Eye (tissue), 1 donor: ENCODE measurements at places on chromosomes 7 and 10.

DNA sequence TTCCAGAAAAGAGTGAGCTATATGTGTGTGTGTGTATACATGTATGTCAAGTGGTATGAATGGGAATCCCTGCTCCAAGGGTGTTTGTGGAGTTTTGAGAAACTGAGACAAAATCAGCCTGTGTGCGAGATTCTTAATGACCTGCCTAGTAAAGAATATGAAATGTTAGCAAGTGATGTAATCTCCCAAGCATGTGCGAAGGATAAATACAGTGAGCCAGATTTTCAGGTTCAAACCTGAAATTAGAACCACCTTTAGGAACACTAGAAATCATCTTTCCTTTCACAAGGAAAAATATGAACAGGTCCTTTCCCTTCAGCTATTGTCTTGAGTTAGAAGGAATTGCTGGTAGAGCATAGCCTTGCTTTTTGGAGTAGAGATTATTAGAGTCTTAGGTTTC is 457.6 kb downstream of the LRMDA start:
- no peak for DNase-seq

- no peak for DNase-seq
These were observed 2.4 kb upstream of the POLM start for GRCh38 chr7:44084701-44085100.

DNA sequence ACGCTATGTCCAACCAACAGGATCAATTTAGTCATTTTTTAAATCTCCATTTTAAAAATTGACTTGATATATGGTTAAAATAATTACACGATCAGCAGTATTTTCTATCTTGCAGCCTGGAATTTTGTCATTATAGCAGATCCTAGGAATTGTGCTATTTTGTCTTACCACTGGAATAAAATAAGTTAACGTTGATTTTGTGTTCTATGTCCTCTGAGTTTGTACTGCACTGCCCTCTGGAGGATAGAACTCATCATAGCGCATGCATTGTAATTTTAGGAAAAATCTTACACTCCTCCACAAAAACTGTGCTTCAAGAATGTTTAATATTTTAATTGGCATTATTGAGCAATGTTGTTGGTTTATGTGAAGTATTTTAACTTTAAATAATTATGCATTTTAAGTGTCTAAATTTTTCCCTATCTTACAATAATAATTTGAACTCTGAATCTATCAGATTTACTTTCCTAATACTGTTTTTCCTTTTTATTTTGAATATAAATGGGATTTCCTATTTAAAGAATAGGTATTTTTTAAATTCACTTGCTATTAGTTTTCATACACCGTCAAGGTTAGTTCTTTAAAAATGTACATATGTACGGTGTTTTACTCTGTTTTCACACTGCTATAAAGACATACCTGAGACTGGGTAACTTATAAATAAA is 220.1 kb downstream of the PPP1R3A start:
- DNase-seq: peak; percentile 66

- DNase-seq: no peak
These were observed 5.0 kb upstream of the CCM2 start for GRCh38 chr7:44994877-44995554.

- DNase-seq: no peak
These were observed 415.3 kb upstream of the PRKCQ start for GRCh38 chr10:6995341-6995740.

GRCh38 chr10:121159670-121160069 is 308.5 kb downstream of the WDR11 start:
- DNase-seq: no peak

- DNase-seq: no peak
These were observed 324.0 kb downstream of the LHFPL3 start for GRCh38 chr7:104652434-104652833.

DNA sequence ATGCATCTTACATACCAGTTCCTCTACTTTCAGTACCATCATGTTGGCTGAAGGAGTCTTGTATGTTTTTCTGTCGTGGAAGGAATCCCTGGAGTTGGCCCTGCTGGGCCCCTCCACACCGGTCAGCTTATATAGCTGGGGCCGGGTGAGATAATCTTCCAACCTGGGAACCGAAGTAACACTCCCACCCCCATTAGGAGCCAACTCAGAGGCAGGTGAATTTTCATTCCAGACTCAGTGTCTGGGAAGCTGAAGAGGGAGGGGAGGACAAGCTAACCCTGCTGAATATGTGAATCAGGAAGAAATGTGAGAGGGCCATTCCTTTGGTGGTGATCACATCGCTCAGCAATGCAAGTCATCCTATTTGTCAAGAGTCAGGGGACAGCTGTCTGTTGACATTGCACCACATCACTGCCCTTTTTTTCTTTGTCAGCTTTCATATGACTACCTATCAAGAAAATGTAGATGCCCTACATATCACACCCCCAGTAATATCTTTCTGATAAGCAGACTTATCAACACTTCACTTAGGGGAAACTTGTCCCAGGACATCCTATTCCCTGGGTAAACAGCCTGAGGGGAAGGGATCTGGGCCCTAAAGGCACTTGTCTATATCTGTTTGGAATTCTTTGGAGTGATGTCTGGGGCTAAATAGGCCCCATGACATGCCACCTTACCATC is at the start of gene ANKRD1:
ANKRD1 (minus strand) TSS at position 102 of the 681 bp plus-strand sequence; CDS start at position 42, 60 bp downstream.
- peak; percentile 58 for DNase-seq

- no peak for DNase-seq
These were observed 10.3 kb downstream of the PRF1 start for GRCh38 chr10:70592186-70592735.

GRCh38 chr7:101411508-101411874 is 48.8 kb downstream of the COL26A1 start:
- no peak for DNase-seq

DNA sequence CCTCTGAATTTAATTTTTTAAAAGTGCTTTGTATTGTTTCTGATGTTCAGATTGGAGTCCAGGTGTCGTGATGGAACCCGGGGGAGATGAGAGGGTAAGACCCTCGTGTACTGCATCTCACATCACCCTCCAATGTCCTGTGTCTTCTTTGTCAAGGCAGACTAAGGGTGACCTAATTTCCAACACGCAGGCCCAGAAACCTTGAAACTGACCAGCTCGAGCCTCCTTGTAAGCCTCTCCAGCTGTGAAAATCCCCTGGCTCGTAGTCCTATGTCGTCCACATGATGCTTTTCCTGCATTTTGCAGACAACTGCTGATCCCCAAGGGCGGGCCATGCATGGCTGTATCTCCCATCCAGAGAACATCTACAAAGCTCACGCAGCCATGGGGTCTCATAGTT is 220.2 kb downstream of the ARHGAP12 start:
- no peak for DNase-seq

DNA sequence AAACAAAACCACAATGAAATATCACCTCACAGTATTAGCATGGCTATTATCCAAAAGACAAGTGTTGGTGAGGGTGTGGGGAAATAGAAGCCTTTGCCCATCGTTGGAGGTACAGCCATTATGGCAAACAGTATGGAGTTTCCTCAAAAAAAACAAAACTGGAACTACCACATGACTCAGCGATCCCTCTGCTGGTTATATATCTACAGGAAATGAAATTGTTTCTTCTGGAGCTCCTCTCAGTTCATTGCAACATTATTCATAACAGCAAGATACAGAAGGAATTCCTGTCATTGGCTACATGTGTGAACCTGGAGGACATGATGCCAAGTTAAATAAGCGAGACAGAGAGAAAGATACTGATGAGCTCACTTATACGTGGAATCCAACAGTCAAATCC is 2.4 kb upstream of the UBE3C start:
- DNase-seq: peak; percentile 18

DNA sequence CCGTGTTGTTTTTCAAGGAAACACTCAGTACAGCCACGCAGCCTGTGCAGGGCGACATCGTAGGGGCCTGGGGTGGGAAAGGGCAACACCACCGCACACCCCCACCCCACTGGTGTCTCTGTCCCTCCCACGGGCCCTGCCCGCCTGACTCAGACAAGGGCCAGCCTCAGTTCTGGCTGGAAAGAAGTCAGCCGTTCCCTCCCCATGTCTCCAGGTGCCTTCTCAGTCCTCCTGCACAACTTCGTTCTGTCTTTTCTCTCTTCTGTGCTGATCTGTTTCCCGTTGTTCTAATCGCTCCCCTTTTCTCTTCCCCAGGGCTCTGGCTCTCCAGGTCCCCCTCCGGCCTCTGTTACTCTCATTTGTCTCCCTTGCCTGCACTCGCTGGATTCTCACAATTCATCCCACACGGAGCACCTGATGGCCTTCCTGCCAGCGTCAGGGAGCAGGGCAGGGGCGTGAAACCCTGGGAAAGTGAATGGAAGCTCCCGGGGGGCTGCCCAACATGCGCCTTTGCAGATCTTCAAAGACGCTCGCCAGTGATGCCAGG is 97.7 kb downstream of the WDR37 start:
- no peak for DNase-seq

DNA sequence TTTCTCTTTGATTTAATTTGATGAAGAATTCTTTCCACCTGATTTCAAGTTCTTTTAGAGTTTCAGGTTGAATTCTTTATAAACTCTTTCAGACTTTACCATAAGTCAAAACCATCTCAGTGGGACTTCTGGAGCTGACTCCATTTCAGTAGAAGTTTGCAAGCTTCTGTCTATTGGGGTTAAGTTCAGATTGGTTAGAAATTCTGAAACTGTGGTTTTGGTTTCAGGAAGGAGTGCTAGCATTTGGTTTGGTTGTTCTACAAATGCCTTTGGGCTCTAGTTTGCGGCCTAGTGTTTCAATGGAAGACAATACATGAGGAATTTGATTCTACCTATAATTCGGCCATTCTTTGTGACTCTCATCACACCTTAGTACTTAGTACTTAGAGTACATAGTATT is 176.8 kb upstream of the RHOBTB1 start:
- no peak for DNase-seq

DNA sequence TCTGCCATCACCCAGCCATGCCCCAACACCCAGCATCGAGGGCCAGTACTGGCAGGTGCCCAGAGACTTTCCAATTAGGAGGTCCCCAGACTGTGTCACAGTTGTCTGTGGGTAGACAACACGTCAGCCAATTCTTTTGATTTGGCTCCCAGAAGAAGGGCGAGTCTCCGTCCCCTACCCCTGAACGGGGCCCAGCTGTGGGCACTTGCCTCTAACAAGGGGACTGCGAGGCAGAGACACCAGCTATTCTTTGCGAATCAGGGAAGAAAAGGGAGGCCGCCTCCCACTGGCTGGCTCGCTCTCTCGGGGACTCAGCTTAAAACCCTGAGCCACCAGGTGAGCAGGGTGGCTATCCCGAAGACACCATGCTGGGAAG is 167.3 kb downstream of the USP6NL start:
- no peak for DNase-seq

GRCh38 chr10:132516771-132517725 is 20.5 kb upstream of the INPP5A start:
- peak; percentile 89 for DNase-seq

DNA sequence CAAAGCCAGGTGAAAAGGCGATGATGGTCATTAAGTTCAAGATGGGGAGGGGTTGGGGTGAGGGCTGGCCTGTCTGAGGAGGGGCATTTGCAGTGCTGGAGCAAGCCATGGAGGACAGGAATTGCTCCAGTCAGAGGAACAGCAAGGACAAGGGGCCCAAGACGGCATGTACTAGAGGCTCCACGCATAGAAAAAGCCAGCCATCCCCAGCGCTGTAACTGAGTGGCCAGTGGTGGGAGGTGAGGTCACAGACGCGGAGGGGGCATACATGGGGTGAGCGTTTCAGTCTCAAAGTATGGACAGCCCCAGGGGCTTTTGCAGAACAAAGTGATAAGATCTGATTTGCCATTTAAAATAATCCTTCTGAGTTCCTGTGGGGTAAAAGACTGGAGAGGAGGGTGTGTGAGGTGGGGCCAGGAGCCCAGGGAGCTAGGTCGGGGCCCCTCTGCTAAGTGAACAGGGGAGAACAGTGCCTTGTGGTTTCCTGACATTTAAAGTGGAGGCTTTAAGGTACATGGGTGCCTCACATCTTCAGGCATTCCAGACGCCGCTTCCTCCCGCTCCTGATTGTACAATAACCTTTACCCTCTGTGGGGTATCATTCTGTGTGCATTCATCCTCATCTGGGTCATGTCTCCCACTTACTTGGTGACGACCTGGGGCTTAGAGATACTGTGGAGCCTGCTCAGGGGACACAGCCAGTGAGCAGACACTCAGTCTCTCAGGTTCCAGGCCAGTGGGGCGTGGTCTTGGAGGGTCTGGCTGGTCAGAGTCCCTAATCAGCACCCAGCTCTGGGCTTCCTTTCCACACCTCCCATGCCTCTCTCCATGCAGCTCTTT is 105.6 kb upstream of the GPR26 start:
- DNase-seq: no peak

GRCh38 chr7:103048833-103049232 is 25.8 kb downstream of the FBXL13 start:
- DNase-seq: peak; percentile 42

- DNase-seq: peak; percentile 81
These were observed 32.0 kb upstream of the PLEKHA1 start for GRCh38 chr10:122342293-122343134.

DNA sequence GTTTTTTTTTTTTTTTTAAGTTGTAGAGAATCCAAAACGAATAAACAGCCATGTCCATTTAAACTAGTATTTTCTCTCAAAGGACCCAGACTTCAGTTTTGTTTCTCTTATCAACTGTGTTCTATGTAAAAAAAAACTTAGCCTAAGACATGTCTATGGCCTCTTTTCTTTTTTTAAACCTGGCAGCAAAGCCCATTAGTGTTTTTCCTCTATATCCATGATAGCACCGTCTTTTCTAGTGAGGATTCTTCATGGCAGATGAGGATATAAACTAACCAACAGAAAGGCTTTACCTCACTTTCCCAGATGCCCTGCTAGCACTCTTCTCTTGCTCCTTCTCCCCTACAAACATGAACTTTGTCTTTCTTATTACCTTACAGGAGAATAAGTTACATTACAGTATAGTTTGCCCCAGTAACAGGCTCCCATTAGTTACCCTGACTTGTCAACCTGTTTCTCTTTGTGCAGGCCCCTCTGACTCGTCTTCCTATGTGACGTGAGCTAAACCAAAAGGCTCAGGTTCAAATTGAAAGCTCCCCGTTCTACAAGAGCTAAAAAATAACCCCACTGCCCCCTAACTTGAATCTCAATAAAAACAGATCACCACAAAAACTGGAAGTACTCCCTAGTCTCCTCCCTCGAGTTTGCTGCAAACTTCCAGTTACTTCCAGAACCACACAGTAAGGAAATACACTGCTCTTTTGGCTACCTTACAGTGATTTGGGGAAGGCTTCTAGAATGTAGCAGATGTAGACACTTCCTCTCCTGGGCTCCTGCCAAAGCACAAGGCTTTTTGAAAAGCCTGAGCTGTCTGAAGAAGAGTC is 20.1 kb downstream of the P4HA1 start:
- DNase-seq: peak; percentile 27

DNA sequence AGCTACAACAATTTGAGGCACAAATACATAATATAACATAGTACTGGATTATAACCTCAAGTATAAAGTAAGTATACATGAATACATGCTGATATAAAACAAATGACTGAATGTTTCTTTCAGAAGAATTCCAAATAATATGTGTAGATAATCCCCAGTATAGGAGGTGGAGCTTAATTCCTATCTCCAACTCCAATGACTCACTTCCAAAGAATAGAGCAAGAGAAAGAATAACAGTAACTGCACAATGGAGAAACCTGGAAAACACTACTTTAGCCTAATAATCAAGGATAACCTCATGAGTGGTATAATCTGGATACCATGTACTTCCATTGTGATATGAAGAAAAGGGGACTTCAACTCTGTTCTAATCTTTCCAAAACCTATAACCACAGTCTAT is 13.7 kb upstream of the SEMA3C start:
- no peak for DNase-seq
